ENCODE measurements at places on chromosomes 2 and 18. TPM values are rescaled to one million over a fixed set of nuclear protein-coding genes. Genes with fewer than 3 reads are reported as not detected.

DNA sequence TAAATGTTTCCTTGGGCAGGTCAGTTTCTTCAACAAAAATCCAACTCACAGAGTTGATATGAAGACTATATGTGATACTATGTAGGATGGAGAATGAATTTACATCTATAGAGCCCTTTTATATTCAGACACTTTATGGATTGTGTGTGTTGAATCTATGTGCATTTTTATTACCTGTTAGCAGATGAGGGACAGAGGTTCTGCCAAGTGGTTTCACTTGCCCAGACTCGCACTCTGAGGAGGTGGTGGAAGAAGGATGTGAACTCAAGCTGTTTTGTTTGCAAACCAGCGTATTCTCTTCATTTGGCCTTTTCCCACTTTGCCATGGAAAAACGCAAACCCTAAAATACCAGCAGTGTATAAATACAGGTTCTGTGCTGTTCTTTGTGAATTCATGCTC, 237.6 kb downstream of the TDRD15 start:
- ATAC-seq: no peak

TMEM198 gene
- total RNA-seq: 3.7 TPM

ANKRD23 gene
- total RNA-seq: 6.8 TPM

DSG2 gene
- 0.09 TPM for total RNA-seq

DNA sequence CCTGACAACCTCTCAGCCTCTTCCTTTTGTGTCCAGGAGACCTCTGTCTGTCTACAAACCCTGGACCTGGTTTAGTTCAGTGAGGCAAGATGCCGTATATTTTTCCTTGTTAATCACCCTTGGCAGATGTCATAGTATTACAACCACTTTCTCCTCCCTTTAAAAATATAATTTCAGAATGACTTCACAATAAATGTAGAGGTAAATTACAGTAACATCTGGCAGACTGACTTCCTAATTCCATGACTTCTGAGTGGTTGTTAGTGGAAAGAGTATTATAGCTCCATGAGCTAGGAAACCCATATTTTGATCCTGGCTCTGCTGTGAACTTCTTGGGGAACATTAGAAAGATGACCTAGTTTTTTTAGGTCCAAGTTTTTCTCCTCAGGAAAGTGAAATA, 39.5 kb downstream of the SPATS2L start:
- ATAC-seq: no peak

DNA sequence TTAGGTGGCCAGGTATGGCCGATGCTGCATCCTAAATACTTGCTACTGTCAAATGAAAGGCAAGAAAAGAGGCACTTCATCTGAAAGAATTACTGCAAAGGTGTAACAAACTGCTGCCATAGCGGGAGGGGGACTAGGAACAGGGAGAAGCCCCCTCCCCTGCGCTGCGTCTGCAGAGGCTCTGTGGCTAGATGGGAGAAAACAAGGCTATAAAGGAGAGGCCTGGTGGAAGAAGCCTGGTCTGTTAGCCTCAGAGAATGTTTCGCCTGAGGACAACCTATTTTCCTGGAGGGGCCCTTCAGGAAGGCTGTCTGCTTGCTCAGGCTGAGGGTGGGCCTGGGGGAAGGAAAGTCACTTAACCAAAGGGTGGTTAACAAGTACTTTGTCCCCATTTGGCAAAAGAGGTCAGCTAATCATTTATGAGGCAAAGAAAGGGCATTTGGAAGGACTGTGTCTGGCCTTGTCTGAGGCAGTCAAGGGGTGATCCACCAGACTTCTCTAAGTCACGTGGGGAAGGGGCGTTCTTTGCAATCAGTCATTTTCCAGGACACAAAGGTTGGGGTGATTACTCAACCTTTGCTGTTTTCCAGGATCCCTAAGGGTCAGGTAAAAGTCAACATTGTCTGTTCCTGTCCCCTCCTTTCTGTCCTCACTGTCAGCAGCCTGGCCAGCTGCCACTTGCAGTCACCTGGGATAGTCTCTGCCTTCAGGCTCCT, 103.0 kb upstream of the TMEM200C start:
- no peak for ATAC-seq

C2orf80 gene
- total RNA-seq: not detected

- no peak for ATAC-seq
These were observed 14.0 kb downstream of the KIF1A start for GRCh38 chr2:240806006-240806405.

- ATAC-seq: no peak
These were observed 41.0 kb upstream of the TAF4B start for GRCh38 chr18:26185267-26185666.

All from activated T-helper 17 cell treated with anti-CD3 and anti-CD28 coated beads, Interleukin-2, amount 50 U/mL, for 72 hours (primary cell).